ENCODE measurements at places on chromosomes 1 and 21.
A peak's percentile ranks its signal among the peaks of the same experiment; 100 is the strongest.

GRCh38 chr1:198333744-198334143 lies 176.9 kb downstream of the NEK7 start:
- DNase-seq = no peak

GRCh38 chr1:28370239-28371009 lies 884 bp downstream of the PHACTR4 start:
- peak; percentile 19 for DNase-seq

GRCh38 chr1:203273869-203274602 lies 31.3 kb upstream of the BTG2 start:
- peak; percentile 60 for DNase-seq

GRCh38 chr1:169495916-169496315 lies 10.2 kb upstream of the SLC19A2 start:
- no peak for DNase-seq

DNA sequence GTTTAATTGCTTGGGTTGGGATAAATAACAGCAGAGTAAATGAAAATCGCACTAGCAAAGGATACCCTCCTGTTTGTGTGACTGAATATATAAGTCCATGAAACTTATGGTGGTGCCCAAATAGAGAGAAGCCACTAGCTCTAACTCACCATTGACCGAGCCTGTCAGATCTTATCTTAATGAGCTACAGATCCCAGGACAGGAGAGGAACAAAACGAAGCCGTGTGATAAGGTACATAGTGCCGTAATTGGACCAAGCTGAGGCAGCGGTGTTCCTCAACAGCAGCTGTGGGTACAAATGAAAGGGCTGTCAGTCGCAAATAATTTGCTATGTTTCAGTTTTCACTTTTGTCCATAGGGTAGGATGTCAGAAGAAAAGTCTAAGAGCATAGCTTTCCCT lies 276.1 kb downstream of the PTBP2 start:
- no peak for DNase-seq

- no peak for DNase-seq
Measured at GRCh38 chr1:20740781-20741180, 8.3 kb upstream of the SH2D5 start.

DNA sequence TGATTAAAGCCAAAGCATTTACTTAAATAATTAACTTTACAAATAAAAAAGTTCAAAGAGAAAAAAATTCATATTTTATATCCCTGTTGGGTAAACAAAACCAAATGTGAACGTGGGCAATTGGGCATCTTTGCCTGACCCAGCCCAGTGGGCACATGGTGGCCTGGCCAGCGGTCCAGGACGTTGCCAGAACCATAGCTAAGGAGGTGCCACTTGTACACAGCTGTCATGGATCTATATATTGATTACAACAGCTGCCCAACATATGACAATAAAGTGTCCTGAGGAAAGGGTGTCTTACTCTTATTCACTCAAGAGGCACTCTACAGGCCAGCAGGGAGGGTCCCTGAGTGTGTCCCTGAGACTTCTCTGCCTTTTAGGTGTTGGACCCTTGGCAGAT lies 78.5 kb downstream of the BCAR3 start:
- no peak for DNase-seq

DNA sequence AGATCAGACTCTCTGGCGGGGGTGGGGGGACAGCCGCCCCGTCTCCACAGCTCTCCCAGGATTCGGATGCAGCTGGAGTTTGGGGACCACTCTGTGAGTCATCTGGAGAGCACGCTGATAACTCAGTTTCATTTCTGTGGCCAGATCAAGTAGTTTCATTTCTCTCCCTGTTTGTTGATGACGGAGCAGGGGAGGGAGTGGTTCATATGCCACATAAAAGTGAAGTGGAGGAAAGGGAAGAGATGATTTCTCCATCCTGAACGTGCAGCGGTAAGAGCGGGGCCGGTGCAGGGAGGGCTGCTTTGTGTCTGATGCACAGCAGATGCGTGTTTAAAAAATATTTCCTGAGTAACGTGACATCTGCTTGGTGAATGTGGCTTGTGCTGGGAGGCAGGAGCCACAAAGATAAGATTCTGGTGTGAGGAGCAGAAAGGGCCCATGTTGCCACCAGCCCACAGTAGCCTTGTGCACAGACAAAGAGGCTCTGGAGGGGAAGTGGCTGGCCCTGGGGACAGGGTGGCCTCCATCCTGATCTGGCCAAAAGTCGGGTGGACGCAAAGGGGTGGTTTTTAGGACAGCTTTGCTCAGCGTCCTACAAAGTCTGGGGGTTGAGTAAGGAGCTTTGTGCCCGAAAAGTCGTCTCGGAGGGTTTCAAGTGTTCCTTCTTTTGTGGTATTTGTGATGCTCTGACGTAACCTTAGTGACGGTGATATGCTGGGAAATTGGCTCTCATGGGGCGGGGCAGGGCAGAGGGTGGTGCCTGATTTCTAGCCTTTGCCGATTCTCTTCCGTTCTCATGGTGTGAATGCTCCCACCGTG lies at the start of gene MX2:
Gene MX2, plus strand, starts transcription at position 242 of the 819 bp plus-strand sequence. CDS start 14,880 bp downstream, outside the sequence.
- peak; percentile 90 for DNase-seq

GRCh38 chr21:26513212-26513611 lies 59.9 kb downstream of the CYYR1 start:
- no peak for DNase-seq

DNA sequence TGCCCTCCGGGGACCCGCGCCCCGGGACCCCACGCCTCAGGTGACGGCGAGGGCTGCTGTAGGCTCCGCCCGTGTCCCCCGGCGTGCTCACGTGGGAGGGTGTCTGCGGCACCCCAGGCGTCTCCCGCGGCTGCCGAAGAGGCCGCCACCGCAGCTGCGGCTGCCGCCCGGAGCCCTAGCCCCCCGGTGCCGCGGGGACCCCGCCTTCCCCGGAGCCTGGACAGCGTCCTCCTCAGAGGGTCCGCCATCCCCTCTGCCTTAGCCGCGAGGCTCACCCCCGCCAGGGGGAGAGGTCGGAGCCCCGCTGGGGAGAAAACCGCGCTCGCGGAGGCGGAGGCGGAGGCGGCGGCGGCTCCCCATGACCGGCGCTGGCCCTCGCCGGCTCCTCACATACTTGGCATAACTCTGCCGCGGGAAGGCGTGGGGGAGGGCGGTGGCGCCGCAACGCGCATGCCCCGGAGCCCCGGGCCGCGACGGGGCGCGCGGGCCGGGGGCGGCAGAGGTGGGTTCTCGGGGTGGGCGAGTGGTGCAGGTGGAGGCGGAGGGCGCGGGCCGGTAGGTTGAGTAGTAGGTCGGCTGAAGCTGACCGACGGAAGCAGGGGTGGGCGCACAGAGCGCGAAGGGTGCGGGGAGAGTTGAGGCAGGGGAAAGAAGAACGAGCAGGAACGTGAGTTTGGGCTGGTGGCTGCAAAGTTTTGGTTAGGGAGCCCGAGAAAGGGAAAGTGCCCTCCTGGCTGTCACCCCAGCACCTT lies 700 bp upstream of the SYDE2 start:
- DNase-seq = peak; percentile 62

- DNase-seq = no peak
Measured at GRCh38 chr1:113686891-113687618, 72.2 kb downstream of the PHTF1 start.

- DNase-seq = no peak
Measured at GRCh38 chr1:169634877-169635276, 5.0 kb upstream of the SELP start.

DNA sequence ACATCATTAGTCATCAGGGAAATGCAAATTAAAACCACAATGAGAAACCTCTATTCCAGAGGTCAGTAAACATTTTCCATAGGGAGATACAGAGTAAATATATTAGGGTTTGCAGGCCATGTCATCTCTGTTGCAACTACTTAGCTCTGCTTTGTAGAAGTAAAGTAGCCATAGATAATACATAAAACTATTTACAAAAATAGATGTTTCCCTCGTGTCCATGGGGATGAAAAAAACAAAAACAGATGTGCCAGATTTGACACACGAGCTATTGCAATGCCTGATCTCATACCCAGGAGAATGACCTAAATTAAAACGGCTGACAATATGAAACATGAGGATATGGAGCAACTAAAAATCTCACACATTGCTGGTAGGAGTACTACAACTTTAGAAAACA lies 17.3 kb downstream of the LTN1 start:
- DNase-seq = no peak

GRCh38 chr21:41326414-41327080 lies 9.9 kb downstream of the FAM3B start:
- DNase-seq = no peak

- no peak for DNase-seq
Measured at GRCh38 chr1:153626904-153627714, at the start of gene S100A13. S100A13 (minus strand) TSS chr1:153627505; CDS start chr1:153626472, 1,033 bp downstream.

DNA sequence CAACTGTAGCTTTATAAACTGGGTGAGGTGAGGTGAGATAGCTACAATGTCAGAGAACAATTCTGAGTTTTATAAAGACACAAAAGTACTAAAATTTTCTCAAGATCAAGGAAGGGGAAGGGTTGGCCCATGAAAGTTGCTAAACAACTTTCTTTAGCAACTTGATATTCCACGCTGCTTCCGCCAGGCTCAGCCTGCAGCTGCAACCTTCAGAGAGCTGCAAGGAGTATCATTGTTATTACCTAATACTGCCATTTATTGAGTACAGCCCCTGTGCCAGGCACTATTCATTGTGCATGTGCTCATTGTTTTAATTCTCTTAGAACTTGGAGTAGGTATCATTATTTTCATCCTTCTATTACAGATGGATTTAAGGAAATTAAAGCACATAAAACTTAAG lies 34.1 kb upstream of the SUCO start:
- no peak for DNase-seq

DNA sequence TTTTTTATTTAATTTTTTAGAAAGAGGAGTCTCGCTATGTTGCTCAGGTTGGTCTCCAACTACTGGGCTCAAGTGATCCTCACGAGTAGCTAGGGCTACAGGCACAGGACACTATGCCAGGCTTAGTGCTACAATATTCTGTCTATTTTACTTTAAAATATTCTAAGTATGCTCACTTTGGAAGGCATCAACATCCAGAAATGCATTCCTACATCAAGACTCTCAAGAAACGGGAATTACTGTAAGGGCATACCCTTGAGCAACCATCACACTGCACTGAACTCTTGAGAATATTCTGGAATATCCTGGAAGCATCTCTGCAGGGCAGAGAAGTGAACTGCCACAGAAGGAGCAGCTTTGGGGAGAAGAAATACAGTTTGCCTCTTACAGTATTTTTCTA lies 565 bp upstream of the DMRTB1 start:
- DNase-seq = no peak

DNA sequence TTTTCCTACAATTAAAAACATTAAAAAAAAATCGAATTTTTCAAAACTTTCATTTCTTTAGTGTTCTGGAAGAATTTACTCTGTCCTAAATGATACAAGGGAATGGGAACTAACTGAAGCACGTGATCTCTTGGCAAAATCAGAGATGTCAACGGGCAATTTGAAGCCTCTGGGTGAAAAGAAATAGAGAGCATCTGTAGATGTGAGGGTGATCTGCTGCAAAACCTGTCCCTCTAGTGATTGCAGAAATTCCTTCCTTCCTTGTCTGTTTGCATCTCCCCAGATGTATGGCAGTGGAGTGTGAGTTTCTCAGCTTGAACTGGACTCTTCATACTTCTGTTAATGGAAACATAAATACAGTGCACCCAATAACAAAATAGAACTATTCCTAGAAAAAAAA lies 100.5 kb upstream of the S1PR1 start:
- no peak for DNase-seq

- no peak for DNase-seq
Measured at GRCh38 chr1:208211921-208212843, 32.0 kb downstream of the PLXNA2 start.

GRCh38 chr1:62113507-62113906 lies 81.1 kb upstream of the L1TD1 start:
- no peak for DNase-seq

DNA sequence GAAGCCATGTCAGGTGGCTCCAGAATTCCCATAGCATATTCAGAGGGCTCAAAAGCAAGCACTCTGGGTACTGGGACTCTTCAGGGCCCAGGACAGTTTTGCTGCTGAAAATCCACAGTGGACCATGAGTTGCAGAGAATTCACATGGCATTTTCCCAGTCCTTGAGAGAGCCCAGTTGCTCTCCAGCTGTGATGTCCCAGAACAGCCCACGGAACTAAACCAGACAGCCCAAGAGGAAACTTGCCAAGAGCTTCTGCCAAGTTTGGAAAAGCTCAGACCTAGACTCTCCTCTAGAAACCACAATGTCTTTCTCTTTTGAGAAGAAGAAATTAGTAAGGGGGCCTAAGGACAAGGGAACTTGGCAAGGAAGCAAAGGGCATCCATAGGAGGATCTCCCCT lies 69.4 kb downstream of the RGS2 start:
- no peak for DNase-seq
